ENCODE measurements at places on chromosomes 5 and 9.

GRCh38 chr5:93120051-93120450 lies 461.0 kb downstream of the NR2F1-AS1 start:
- no peak for DNase-seq

DNA sequence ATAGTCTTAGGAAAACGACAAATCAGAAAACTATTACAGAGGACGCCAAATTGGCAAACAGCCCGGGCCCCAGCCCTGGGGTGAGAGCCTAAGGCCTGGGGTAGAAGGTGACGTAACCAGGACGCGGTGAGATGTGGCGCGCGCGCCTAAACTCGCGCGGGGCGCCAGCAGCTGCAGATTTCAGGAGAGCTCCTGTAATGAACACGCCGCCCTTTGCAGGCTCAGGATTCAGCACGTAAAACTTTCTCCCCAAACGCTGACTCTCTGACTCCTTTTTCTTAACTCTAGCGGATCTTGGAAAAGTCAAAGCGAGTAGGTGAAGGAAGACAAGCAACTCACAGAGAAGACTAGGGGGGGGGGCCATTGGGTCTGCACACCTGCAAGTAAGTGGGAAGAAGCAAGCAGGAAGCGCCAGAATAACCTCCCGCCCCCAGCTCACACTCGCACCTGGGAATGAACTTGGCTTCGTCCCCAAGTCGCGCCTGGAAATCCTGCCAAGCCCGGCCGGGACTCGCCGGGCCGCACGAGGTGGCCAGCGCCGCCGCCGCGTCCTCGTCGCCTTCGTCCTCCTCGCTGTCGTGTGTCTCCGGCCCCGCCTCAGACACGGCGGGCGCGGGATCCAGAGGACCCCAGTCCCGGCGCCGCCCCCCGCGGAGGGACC lies 822 bp downstream of the RASEF start:
- peak; percentile 78 for DNase-seq

- peak; percentile 67 for DNase-seq
These were observed 103.6 kb upstream of the SSBP2 start for GRCh38 chr5:81854485-81854884.

DNA sequence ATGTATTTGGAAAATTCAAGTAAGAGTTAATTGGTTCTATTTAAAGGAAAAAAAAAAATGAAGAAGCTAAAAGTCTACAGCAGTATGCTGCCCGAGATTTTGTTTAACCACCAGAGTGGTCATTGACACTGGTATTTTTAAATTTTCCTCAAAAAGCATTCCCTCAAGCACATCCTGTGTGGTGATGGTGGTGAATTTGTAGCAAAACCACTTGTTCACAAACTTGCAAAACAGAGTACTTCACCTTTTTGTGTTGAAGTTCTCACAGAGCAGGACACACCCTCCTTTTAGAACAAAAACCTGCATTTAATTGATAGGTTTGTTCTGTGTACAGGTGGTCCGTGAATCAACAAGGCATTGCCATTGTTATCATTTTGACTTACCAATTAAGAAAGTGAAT lies 374.2 kb downstream of the EFNA5 start:
- no peak for DNase-seq

DNA sequence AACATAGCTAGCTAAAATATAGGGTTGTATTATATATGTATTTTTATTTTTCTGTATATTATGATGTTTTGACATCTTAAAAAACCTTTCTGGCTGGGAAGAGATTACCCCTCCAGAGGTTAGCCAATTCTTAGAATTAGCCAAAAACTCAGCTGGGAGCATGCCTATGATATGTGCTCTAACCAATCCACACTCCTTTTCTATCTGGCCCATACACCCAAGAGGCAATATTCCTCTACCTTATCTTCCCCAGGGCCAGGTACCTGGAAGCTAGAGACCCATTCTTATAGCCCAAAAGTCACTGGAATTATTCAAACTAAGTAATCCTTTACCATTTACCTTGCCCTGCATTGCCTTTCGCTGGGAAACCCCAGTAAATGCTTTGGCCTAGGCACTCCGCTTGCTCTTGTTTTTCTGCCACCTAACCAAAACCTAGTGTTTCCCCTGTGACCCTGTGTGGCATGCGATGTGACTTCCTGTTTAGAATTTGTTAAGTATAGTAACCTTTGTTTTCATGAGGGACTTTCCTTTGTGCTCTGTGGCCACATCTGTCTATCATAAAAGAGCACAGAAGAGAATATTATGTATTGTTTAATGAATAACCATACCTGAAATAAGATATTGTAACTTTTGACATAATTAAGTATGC lies 37.4 kb downstream of the CSNK1G3 start:
- DNase-seq = no peak

GRCh38 chr5:608429-609370 lies 3.4 kb upstream of the CEP72 start:
- DNase-seq = no peak

GRCh38 chr5:102628441-102629175 lies 126.5 kb upstream of the PAM start:
- DNase-seq = no peak

DNA sequence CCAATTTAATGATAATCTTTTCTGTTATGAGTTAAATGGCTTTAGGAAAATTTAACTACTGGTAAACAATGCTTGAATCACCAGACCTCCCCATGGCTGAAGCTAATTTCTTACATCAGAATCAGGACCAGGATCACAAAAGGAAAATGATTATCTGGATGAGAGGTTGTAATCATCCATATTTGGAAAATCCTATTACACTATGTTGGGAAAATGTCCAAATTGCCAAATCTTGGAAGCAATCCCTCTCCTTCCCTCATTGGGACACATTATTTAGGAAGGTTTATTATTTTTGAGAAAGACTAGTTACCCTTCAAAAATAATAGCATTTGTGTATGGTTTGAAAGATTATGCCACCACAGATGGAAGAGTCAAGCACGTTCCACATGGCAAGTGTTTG lies 130.7 kb upstream of the MINAR2 start:
- peak; percentile 10 for DNase-seq

DNA sequence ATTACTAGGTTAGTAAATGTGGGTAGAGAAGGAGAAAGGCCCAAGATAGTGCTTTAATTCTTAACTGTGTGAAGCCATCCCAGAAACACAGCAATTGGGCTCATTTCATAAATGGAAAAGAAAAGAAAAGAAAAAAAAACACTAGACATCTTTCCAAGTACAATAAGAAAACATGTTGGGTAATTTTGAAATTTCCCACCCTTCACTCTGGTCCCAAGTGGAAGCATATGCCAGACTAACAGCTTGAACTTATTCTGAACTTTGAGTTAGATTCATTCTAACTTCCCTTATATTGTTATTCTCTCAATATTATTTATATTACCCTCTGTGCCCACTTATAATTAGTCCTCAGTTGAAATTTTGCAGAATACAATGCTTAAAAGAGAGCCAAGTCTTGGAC lies 113.4 kb upstream of the GHR start:
- no peak for DNase-seq

DNA sequence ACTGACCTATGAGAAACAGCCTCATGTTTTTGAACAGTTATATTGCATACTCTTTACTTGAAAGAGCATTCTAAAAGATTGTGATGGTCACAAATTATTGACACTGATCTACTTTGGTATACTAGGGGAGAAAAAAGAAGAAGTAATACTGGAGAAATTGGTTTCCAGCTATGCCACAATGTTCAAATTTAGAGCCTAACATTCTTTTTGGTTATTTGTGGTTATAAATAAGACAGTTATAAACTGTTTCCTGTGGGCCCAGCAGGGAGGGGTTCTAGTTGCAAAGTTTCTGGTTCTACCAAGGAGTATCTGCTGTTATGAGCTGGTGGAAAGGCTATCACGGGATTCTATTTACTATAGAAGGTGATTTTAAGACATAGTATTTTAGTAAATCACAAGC lies 4.8 kb downstream of the CWC27 start:
- DNase-seq = no peak

DNA sequence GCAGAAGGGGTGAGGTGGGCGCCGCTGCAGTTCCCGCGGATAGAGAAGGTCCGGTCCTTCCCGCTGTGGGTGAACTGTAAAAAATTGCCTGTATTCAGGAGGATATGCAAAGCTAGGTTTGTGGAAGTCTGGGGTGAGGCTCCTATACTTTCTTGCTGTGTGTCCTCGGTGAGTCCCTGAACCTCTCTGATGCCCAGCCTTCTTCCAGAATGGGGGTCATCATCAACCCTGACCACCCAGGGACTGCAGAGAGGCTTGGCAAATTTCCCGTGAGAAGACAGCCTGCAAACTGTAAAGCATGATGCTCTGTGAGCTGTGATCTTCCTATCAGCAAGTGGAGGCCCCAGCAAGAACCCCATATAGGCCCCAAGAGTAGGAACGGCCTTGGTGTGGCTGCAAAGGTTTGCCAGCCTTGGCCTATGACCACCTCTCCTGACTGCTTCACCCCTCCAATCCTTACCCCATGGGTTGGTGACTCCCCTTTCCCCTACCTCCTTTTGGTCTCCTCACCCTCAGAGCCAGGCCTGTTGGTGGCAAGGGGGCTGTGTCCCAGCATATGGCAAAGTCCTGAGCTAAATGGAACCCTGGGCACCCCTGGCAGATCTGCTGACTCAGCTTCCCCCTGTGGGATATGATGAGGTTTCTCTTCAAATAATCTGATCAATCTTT lies 760 bp downstream of the ALDH1B1 start:
- DNase-seq = no peak

GRCh38 chr5:149680810-149681221 lies 49.3 kb upstream of the PPARGC1B start:
- no peak for DNase-seq

GRCh38 chr5:79484731-79485130 lies 29.2 kb downstream of the HOMER1 start:
- DNase-seq = no peak

- DNase-seq = no peak
These were observed 29.7 kb downstream of the SLC25A25 start for GRCh38 chr9:128097543-128098296.

GRCh38 chr9:136086213-136086881 lies 8.7 kb downstream of the NACC2 start:
- no peak for DNase-seq

DNA sequence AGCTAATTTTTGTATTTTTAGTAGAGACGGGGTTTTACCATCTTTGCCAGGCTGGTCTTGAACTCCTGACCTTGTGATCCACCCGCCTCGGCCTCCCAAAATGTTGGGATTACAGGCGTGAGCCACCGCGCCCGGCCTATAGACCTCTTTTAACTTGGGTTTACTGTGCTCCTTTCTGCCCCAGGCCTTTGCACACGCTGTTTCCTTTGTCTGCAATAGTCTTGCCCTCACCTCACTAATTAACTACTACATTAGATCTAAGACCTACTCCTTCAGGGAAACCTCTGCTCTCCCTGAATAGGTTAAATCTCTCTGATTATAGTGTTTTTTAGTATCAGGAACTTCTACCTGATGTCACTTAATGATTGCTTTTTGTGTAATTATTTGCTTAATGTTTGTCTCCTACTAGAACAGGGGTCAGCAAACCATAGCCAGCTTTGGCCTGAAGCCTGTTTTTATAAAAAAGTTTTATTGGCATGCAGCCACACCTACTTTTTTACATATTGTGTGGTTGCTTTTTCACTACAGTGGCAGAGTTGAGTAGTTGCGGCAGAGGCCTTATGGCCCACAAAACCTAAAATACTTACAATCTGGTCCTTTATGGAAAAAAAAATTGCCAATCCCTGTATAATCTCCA lies 31.2 kb upstream of the TLE1 start:
- no peak for DNase-seq

DNA sequence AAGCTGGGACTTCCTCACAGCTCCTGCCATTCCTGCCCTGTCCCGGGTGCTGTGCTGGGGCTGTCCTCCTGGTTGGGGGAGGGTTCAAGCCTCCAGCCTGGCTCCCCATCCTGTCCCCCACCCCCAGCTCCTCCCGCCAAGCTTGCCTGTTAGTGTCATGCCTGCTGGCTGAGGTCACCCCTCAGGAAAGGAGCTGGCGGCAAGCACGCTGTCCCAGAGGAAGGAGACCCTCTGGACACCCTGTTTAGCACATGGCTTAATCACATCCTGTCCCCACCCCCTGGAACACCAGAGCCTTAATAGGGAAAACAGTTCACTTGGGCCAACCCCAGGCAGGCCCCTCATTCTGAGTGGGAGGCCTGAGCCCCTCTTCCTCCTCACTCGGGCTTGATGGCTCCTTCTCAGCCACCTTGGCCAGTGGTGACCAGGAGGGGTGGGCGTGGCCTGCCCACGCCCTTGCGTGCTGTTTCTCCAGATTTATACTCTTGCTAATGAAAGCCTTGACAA lies 9.2 kb upstream of the PHYHD1 start:
- DNase-seq = no peak

DNA sequence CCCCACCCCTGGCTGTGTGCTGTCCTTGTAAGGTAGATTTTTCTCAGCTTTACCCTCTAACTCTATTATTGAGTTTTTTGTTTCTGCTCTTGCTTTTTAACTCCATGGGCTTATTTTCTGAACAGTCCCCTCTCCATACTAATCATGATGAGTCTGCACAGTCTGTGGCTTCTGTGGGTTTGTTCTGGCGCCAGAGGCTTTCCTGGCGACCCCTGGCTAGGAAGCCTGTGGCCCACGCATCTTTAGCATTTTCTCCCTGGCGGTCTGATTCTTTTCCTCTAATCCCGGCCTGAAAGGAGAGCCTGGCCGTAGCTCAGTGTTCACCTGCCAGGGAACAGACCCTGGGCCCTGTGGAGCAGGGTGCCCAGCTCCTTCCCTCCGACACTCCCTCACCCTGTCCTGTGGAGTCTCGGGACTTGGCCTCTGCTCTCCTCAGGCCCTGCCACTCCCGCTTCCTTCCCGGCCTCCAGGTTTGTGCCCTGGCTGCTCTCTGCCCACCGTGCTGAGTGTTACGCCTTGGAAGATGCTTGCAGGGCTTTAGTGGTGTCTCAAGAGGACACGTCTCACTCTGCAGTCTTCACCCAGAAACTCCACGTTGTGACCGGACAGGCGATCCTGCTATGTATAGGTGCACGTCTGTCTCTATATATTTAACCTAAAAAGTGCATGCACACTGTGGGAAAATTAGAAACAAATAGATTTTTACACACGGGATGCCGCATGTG lies 31.7 kb upstream of the LRRC14B start:
- no peak for DNase-seq

GRCh38 chr9:135043345-135043744 lies 44.1 kb upstream of the OLFM1 start:
- no peak for DNase-seq

- no peak for DNase-seq
These were observed 53.9 kb upstream of the RIC1 start for GRCh38 chr9:5575000-5575399.

DNA sequence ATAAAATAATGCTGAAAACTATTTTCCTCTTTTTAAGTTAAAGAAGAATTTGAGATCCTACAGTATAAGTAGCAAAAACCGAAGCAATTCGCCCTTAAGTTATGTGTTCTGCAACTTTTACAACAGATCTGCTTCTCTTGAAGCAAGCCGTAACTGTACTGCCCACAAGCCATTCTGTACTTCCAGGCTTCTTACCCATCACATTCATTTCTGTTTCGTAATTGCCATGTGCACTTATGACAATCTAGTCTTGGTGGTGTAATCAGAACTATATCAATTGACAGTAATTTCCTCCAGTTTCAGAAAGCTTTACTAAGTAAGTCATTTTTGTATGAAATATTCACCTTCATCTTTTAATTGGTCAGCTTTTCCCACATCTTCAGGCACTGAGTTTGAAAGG lies 13.8 kb downstream of the SGTB start:
- DNase-seq = no peak

GRCh38 chr5:139951296-139951924 lies 91.7 kb downstream of the NRG2 start:
- DNase-seq = no peak

- no peak for DNase-seq
These were observed 469.2 kb upstream of the ZNF608 start for GRCh38 chr5:125215593-125215992.

GRCh38 chr5:78293851-78294247 lies 649 bp downstream of the AP3B1 start:
- DNase-seq = no peak
